Upper lobe of left lung (tissue), 6 donors: ENCODE measurements at places on chromosomes 5 and 9. TPM values are rescaled to one million over a fixed set of nuclear protein-coding genes. Genes with fewer than 3 reads are reported as not detected.

DNA sequence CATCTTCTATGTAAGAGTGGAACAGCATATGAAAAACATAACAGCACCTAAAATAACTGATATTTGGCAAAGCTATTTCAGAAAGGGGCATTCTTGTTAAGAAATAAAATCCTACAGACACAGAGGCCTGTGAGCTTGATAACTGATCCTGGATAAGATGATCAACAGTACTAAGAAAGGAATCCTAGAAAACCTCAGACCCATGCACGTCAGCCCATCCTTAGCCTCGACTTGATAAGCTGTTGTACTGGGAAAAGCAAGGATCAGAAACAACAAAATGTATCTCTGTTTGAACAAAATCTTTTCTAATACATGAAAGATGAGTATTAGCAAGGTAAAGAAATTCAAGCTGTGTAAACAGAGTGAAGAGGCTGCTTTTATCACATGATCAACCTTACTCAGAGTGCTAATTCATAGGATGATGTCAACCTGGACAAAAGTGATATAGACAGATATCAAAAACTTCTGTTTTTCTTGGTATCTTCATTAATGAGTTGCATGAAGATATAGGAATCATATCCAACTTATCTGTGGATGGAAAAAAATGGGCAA is 15.2 kb downstream of the LIFR start:
- H3K27me3 ChIP-seq = no peaks in the 10 kb centered on the region
- H3K27ac ChIP-seq = no peak overlapping the region
- DNase-seq = no peak
- H3K4me1 ChIP-seq = peaks cover 76% of the 10 kb centered on the region

DNA sequence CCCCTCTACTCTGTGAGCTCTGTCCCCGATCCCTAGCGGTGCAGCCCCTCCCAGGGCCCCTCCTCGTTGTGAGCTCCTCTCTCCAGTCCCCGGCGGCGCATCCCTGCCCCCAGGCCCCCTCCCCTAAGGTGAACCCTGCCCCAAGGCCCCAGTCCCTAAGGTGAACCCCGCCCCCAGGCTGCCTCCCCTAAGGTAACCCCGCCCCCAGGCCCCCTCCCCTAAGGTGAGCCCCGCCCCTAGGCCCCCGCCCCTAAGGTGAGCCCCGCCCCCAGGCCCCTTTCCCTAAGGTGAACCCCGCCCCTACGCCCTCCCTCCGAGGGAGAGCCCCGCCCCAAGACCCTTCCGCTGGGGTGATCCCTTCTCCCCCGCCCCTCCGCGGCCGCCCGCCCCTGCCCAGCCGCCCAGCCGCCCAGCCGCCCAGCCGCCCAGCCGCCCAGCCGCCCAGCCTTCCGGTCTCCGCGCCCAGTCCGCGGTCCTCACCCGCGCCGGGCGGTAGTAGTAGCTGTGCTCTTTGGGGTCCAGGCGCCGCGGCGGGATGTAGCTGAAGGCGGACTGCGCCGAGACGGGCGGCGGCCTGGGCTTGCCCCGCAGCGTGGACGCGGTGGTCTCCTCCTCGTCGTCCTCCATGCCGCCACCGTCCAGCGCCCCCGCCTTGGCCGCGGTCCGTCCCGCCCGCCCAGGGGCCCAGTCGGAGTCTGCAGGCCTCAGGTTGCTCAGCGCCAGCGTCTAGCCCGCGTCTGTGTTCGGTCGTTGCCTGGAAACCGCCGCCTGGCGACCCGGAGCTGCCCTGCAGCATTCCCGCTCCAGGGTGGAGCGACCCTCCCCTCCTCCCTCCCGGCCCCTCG is at the start of gene CFAP90:
Gene CFAP90, minus strand, starts transcription at position 739 of the 845 bp plus-strand sequence. Its CDS starts 112 bp downstream, at position 627.
- DNase-seq = peak; percentile 91
- peak within 1 kb of the TSS; percentile 59 for H3K4me3 ChIP-seq
- peak within 1 kb of the TSS; percentile 36 for H3K27ac ChIP-seq
- H3K4me1 ChIP-seq = peaks cover 19% of the 10 kb centered on the region
- peaks cover 14% of the 10 kb centered on the region for H3K27me3 ChIP-seq

DNA sequence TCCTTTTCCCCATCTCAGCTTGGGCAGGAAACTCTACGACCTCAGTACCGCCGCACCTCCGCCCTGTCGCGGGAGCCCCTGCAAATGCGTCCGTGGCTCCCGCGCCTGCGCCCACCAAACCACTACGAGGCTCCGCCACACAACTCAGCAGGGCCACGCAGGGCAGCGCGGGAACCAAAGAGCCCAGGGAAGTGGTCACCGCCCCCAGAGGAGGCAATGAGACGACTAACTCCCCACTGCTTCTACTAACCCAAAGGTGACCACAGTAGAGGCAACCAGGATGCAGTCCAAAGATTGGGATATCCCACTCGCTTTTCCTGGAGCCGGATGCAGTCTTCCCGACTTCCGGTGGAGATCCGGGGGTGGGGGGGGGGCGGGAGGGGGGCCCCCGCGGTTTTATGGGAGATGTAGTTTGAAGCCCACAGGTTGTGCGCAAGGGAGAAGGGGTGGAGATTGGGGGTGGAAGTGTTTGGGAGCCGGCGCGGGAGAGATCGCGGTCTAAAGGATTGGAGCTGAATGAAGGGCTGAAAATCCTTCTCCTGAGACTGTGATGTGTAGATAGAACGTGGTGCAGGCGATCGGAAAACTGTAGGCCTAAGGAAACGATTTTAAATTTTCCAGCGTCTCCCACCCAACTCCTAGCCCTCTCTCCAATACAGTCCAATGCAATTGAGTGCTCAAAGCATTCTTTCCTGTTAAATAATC is at the start of gene NUDT12:
Gene NUDT12, minus strand, starts transcription at position 337 of the 705 bp plus-strand sequence. CDS start 2,541 bp downstream, outside the sequence.
- H3K4me1 ChIP-seq = peaks cover 8% of the 10 kb centered on the region
- H3K36me3 ChIP-seq = no peaks in the 10 kb centered on the region
- DNase-seq = peak; percentile 90
- H3K4me3 ChIP-seq = peak within 1 kb of the TSS; percentile 74
- peak within 1 kb of the TSS; percentile 89 for H3K27ac ChIP-seq

DNA sequence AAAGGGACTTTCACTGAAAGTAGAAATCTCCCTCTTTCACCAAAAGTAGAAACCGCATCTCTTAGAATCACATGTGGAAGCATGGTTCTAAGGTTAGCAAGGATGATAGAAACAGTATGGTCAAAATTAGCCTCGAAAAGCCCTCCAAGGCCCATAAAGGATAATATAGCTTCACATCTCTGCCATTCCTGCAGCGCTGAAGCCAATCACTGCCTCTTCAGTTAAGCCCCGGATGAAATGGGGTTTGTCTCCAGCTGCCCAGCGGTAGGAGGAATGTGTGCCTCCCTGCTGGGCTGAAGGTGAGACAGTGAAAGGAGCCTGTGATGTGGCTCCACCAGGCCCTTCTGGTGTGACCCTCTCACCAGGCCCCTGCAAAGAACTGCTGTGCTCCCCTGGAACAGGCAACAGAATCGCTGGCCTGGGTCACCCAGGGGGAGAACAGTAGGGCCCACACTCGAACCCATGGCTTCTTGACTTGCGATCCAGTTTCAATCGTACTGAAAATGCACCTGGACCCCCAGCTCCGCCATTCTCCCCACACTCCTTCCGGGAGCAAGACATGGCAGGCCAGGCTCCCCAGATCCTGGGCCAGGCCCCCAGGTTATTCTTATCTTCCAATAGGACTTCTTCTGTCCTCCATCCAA is 47.2 kb downstream of the CAMK2A start:
- no peaks in the 10 kb centered on the region for H3K36me3 ChIP-seq
- no peaks in the 10 kb centered on the region for H3K4me1 ChIP-seq
- H3K27ac ChIP-seq = no peak overlapping the region
- H3K27me3 ChIP-seq = no peaks in the 10 kb centered on the region

DNA sequence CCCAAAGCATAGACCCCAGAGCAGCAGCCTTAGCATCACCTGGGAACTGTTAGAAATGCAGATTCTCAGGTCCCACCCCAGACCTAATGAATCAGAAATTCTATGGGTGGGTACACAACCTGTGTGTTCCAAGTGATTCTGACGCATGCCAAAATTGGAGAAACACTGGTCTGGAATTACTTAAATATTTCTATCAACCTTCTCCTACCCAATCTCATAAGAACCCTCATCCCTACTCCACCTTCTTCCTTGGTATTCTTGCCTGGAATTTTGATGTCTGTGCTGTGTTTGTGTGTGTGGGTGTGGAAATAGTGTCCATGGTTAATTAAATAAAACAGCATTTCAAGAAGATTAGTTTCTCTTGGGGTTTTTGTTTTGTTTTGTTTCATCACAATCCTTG is 111.8 kb downstream of the CEMIP2 start:
- no peaks in the 10 kb centered on the region for H3K27me3 ChIP-seq
- peaks cover 9% of the 10 kb centered on the region for H3K4me1 ChIP-seq
- H3K4me3 ChIP-seq = no peak overlapping the region
- H3K36me3 ChIP-seq = no peaks in the 10 kb centered on the region
- no peak overlapping the region for H3K27ac ChIP-seq

DNA sequence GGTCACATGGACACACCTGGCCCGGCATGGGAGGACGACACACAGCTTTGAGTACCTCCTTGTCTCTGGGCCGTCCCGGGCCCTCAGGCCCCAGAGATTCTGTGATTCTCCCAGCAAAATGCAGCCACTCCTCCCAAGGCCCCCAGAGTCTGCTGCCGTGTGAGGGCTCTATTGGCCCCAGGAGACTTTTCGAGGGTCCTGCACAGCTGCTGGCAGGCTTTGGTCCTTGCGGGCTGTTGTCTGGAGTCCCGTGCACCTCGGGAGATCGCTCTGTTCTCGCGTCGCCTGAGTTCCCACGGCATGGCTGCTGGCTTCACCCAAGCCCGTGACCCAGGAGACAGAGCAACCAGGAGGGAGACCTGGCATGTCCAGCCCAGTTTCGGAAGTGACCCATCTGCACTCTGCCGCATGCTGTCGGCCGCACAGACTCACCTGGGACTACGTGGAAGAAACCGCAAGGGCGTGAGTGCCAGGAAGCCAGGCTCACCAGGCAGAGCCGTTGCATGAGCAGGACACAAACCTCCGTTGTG is 46.8 kb upstream of the NKD2 start:
- H3K27me3 ChIP-seq = no peaks in the 10 kb centered on the region
- no peak overlapping the region for H3K4me3 ChIP-seq
- H3K36me3 ChIP-seq = no peaks in the 10 kb centered on the region
- no peak for DNase-seq

GRCh38 chr5:162911873-162912272 is 525.5 kb upstream of the CCNG1 start:
- H3K4me1 ChIP-seq = no peaks in the 10 kb centered on the region
- H3K27me3 ChIP-seq = no peaks in the 10 kb centered on the region
- no peak for DNase-seq
- H3K27ac ChIP-seq = no peak overlapping the region

GRCh38 chr5:37709020-37709419 is 130.8 kb downstream of the GDNF start:
- H3K27ac ChIP-seq = no peak overlapping the region
- no peak for DNase-seq
- no peak overlapping the region for H3K4me3 ChIP-seq
- no peaks in the 10 kb centered on the region for H3K27me3 ChIP-seq

DNA sequence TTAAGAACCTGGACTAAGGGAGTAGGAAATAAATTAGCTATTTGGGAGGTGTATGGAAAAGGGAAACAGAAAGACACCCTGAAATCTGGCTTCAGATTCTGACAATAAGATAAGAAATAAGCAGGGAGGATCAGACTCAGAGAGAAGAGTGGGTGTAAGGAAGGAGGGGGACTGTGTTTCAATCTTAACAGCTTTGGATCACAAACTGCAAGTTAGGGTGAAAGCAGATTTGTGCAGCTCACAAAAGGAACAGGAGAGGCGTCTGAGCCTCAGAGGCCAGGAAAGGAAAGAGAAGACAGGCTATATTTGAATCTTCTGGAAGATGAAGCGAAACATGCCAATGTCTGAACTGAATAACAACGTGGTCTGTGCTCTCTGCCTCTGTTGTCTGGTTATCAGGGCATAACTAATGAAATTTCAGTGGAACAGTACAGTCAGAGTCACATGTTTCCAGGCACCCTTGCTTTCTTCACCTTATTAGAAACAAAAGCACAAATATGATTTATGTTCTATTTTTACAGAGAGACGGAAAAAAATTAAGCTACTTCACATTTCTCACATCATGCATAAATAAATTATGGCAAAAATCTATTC is 26.6 kb downstream of the SGTB start:
- H3K36me3 ChIP-seq = no peaks in the 10 kb centered on the region
- no peaks in the 10 kb centered on the region for H3K4me1 ChIP-seq
- DNase-seq = no peak
- H3K4me3 ChIP-seq = no peak overlapping the region
- H3K27ac ChIP-seq = no peak overlapping the region

The TMEM174 gene
- not detected for total RNA-seq

The HTR4 gene
- total RNA-seq = not detected

The ADAMTS13 gene
- 9.4 TPM for total RNA-seq

The NEUROG1 gene
- not detected for total RNA-seq

The AGXT2 gene
- not detected for total RNA-seq

The C5orf52 gene
- total RNA-seq = not detected
